ENCODE measurements at places on chromosomes 6 and 20. TPM values are rescaled to one million over a fixed set of nuclear protein-coding genes. Genes with fewer than 3 reads are reported as not detected.

GRCh38 chr20:5095931-5096330 lies 23.8 kb downstream of the PCNA start:
- peaks cover 3% of the 10 kb centered on the region for H3K4me1 ChIP-seq
- DNase-seq: no peak
- H3K27me3 ChIP-seq: no peaks in the 10 kb centered on the region
- H3K27ac ChIP-seq: no peak overlapping the region

DNA sequence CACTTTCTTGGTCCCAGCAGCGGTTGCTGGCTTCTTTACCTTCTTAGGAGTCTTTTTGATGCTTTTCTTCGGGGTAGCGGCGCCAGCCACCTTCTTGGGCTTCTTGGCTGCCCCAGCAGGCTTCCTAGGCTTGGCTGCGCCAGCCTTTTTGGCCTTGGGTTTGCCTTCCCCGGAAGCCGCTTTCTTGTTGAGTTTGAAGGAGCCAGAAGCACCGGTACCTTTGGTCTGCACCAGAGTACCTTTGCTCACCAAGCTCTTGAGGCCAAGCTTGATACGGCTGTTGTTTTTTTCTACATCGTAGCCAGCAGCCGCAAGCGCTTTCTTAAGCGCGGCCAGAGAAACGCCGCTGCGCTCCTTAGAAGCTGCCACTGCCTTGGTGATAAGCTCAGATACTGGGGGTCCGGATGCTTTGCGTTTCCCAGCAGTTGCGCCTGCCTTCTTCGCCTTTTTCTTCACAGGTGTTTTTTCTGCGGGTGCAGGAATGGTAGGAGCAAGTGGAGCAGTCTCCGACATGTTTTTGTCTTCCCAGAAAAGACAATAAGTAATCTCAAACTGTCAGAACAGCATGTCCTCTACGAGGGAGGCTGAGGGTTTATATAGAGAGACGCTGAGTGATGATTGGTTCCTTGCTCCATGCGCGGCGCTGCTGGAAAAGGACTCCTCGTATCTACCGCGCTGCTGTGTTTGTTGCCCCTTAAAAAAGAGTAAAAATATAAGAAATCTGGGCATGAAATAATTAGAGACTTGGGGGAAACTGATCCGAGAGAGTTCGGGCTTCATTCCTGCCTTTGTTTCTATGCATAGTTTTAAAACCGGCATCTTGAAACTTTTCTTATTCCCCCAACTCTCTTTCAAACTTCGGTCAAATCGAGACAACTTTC lies 130.3 kb upstream of the BTN3A2 start:
- H3K27me3 ChIP-seq: no peaks in the 10 kb centered on the region
- no peaks in the 10 kb centered on the region for H3K36me3 ChIP-seq
- DNase-seq: no peak
- peak overlapping the region; percentile 58 for H3K27ac ChIP-seq
- peaks cover 23% of the 10 kb centered on the region for H3K4me1 ChIP-seq
- peak overlapping the region; percentile 73 for H3K4me3 ChIP-seq

GRCh38 chr6:140872885-140873284 lies 1259.8 kb upstream of the GJE1 start:
- no peak overlapping the region for H3K27ac ChIP-seq
- H3K27me3 ChIP-seq: no peaks in the 10 kb centered on the region
- H3K4me1 ChIP-seq: no peaks in the 10 kb centered on the region
- peaks cover 9% of the 10 kb centered on the region for H3K36me3 ChIP-seq
- H3K4me3 ChIP-seq: no peak overlapping the region
- no peak for DNase-seq

DNA sequence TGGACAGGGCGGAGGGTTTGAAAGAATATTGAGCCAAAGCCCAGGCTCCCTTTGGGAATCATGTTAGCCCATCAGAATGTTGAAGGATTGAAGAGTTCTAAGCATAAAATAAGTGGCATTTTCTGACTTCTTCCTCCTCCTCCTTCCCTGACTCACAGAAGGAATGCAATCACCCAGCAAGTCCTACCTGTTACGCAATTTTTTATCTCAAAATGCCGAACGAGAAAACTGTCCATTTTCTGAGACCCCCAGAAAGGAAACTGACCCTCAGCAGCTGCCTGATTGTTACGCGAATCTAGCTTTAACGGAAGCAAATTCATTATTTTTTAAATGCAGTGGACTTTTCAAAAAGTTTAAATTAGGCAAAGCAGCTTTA lies 4.7 kb upstream of the DNAJC5 start:
- DNase-seq: no peak
- H3K27me3 ChIP-seq: no peaks in the 10 kb centered on the region
- H3K27ac ChIP-seq: no peak overlapping the region

The EDN3 gene
- not detected for total RNA-seq

GRCh38 chr6:149935246-149935645 lies 6.6 kb upstream of the ULBP2 start:
- no peak for DNase-seq
- H3K36me3 ChIP-seq: peaks cover 4% of the 10 kb centered on the region
- peaks cover 74% of the 10 kb centered on the region for H3K27me3 ChIP-seq
- peaks cover 10% of the 10 kb centered on the region for H3K4me1 ChIP-seq
- H3K27ac ChIP-seq: no peak overlapping the region

DNA sequence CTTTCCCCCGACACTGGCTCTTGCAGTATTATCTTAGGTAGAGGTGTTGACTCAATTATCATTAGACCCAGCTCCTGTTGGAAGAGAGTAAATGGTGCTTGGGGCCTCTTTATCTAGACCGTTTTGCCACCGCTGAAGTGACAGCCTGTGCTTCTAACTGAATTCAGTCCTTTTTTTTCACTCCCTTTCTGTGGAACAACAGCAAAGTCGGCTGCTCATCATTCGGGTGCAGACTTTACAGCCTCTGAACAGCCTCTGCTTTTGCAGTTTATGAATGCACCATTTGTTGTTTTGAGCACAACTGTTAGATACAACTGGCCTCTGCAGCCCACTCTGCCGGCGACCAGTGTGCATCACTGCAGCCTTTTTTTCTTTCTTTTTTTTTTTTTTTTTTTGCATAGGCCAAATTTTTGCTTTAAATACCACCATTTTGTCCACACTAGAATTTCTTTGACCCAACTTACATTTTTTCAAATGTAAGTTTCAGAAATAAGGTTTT lies 35.8 kb downstream of the RREB1 start:
- H3K27me3 ChIP-seq: no peaks in the 10 kb centered on the region
- no peak overlapping the region for H3K4me3 ChIP-seq
- no peak for DNase-seq
- peaks cover 78% of the 10 kb centered on the region for H3K4me1 ChIP-seq
- H3K27ac ChIP-seq: peak overlapping the region; percentile 54

- no peak for DNase-seq
- peak overlapping the region; percentile 97 for H3K27ac ChIP-seq
- H3K4me3 ChIP-seq: peak overlapping the region; percentile 94
- H3K36me3 ChIP-seq: peaks cover 8% of the 10 kb centered on the region
- no peaks in the 10 kb centered on the region for H3K27me3 ChIP-seq
- peaks cover 40% of the 10 kb centered on the region for H3K4me1 ChIP-seq
Measured at GRCh38 chr6:63573899-63574553, 1.7 kb downstream of the LOC128125822 start.

Measured in chondrocyte (in vitro differentiated cells).